ENCODE measurements at places on chromosomes 7 and 10.

DNA sequence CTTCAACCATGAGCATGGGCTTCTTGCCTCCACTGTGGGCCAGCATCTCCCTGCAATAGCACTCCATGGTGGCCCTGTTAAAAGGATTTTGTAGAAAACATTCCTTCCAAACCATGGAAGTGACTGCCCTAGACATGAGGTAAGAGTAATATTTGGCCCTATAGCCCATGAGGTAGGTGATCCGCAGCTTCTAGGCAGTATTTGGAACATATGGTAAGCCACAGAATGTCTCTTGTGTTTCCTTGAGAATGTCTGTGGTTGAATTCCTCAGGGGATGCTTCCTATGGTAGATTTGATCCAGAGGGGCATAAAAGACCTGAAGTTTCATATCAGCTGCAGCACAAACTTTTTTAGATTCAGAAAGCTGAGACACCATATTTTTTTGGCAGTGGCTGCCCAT is 54.9 kb downstream of the TMEM168 start:
- DNase-seq: no peak

- no peak for DNase-seq
These were observed 45.4 kb downstream of the ASB13 start for GRCh38 chr10:5620966-5621365.

DNA sequence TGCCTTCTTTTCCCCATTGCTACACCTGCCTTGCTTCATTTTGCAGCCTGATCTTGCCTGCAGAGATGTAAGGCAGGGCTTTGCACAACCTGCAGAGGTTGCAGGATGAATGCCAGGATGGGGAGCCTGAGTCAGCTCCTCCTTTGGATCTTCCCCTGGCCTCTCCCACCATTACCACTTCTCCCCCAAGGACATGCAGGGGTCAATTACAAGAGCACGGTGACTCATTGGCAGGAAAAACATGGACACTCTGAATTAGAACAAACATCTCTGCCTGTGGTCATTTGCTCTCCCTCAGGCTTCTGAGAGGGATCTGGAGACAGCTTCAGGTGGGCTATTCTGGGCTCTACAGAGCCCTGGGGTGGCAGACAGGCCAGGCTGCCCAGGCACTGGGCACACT is 89.2 kb downstream of the HERPUD2 start:
- DNase-seq: peak; percentile 60

DNA sequence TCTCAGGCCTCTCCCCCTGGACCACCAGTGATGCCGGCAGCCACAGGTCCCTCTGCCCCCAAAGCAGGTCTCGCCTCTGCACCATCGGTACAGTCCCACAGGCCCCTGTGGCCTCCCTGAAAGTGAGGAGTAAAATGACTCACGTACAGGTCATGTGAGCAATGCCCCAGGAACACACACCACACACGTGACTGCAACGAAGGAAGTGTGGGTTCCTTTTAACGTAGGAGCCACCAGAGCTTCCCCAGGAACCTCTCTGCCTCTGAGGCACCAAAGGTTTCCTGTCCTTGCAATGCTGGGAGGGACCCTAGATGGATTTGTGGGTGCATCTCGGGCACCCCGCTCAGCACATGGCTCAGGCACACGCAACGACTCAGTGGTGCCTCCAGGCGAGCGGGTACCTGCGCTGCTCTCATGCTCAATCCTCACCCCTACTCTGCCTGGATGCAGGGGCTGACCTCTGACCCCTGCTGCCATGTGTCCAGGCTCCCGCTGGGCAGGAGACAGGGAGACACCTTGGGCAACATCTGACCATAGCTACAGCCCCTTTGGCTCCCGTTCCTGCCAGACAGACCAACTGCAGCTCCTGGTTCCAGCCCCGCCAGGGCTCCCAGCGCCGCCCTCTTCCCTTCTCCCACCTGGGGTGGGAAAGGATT is 120.7 kb downstream of the PRKAG2 start:
- DNase-seq: peak; percentile 78

DNA sequence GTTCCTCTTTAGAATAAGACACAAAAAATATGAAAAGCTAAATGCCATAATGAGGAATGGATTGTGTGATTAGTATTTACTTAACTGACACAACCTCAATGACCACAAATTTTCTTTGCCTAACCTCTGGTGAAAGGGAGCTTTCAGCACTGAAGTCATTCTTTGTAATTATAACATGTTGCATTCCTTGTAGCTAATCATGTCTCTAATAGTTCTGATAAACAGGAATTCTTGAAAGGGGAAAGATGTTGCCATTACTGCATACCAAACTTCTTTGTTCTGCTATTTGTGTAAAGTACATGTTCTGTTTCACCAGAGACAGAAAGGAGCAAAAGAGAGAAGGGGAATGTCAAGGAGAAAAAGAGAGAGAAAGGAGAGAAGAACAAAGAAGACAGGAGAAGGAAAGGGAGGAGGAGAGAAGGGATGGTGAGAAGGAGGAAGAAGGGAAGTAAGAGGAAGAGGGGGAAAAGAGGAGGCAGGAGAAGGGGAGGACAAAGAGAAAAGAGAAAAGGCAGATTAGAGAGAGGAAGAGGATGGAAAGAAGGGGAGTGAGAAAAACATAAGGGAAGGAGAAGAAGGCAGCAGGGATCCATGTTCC is 120.9 kb downstream of the SEMA3D start:
- no peak for DNase-seq

GRCh38 chr10:119689016-119689580 is 36.8 kb upstream of the INPP5F start:
- no peak for DNase-seq

DNA sequence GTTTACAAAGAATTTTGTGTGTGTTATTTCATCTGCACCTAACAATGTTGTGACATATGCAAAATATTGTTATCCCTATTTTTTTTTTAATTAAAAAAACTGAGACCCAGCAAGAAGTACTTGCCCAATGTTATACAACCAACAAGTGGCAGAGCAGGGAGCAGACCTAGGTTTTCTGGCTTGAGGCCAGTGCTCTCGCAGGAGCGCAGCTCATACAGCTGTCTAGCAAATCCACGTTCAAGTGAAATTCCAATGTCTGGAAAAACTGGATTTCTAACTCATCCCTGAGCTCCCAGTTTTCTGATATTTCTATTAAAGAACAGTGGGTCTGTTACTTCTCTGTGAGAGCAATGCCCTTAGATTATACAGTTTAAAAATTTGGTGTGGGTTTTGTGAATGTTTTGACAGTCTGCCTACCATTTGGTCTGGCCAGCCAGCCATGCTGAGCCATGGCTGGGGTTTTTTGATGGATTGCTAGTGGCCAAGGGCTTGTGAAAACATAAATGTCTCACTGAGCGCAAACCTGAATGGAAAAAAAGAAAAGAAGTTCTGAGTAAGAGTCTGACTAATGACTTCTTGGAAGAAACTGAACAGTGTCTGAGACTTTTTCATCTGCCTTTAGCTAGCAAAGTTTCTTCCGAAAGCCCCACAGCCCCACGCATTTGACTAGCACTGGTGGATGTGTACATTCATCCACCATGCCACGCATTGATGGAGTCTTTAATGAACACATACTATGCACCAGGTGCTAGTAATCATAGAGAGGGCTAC is 15.4 kb upstream of the PRF1 start:
- DNase-seq: peak; percentile 40

- DNase-seq: no peak
These were observed 89.4 kb downstream of the LRRTM3 start for GRCh38 chr10:67015225-67015624.
